ENCODE measurements at places on chromosomes 7 and 10. TPM values are rescaled to one million over a fixed set of nuclear protein-coding genes. Genes with fewer than 3 reads are reported as not detected.

DNA sequence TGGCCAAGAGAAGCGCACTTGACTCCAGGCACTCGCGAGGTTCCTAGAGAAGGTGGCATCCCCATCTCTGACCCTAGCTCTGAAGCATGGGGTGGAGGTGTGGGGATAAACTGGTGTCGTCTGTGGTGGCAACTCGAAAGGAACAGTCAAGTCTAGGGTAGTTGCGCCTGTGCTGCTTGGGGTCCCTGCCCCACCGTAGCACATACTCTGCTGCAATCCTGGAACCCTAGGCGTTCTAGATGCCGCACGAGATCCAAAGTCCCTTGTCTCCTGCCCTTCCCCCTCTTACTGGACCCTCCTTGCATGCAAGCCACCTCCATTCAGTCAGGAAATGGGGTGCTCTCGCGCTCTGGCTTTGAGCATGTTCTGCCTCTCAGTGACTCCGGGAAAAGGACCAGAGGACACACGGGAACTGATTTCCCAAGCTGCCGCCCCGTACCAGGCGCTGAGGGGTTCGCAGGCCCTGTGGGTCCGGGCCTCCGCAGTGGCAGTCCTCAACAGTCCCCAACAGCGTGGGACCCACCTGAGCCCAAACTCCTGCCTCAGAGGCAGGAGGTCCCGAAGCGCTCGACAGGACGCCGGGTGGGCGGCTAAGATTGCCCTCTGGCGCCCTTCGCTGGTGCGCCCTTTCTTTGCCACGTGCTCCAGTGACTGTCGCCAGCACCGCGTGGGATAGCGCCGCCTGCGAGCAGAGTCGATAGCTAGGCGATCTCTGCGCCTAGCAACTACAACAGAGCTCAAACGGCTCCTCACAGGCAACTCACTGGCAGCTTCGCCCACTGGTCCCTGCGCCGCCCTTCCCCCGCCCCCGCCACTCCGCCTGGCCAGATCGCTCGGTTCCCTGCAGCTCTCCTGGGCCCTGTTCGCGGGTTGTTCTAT, 452.0 kb downstream of the REEP3 start:
- no peak for DNase-seq

GRCh38 chr10:91385306-91386085, 24.6 kb upstream of the HECTD2 start:
- DNase-seq: no peak

- no peak for DNase-seq
These were observed 512.6 kb downstream of the PHTF2 start for GRCh38 chr7:78311181-78311580.

GRCh38 chr7:32948202-32948601, 9.0 kb upstream of the FKBP9 start:
- DNase-seq: no peak

DNA sequence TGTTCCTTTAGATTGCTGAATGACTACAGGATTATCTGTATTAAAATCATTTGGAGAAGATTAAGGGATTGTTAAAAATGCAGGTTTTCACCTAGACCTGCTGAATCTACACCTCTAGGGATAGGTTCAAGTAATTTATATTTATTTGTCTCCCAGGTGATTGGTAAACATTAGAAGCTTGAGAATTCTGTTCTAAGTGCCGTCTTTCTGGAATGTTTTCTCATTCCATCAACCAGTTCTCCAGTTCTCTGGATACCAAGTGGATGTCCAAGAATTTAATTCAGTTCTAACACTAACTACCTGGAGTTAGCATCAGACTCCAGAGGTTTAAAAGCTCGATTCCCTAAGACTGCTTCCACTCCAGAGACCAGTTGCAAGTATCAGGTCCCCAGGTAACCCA, 110.9 kb downstream of the PRTFDC1 start:
- no peak for DNase-seq

DNA sequence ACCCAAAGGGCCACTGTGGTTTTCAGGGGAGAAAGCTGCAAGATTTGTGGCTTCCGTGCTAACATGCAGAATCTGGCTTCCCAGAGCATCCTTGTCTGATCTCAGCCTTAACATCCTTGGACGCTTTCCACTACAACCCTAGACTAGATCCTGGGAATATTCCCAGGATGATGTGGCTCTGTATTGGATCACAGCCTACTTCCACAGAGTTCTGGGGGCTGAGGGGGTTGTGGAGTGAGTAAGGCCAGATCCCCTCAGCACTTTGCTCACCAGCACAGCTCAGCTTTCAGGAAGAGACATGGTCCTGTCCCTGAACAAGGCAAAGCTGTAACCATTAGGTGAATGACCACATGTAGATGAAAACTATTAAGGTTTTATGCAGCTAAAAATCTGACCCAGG, 241.3 kb upstream of the MYO3A start:
- DNase-seq: no peak

GRCh38 chr10:75538144-75538543, 106.7 kb downstream of the LRMDA start:
- DNase-seq: no peak

- peak; percentile 79 for DNase-seq
These were observed 627 bp downstream of the DUSP5 start for GRCh38 chr10:110498087-110498981.

Gene CACNB2
- not detected for total RNA-seq

Gene CYP26A1
- 0.44 TPM for total RNA-seq

Gene NAMPT
- 172 TPM for total RNA-seq

Gene SLC13A1
- total RNA-seq: not detected

- DNase-seq: peak; percentile 34
These were observed 22.6 kb downstream of the PLAC9 start for GRCh38 chr10:80154978-80155695.

Gene HABP2
- total RNA-seq: under 0.01 TPM

GRCh38 chr7:77696643-77697534, 630 bp downstream of the RSBN1L start:
- peak; percentile 63 for DNase-seq

DNA sequence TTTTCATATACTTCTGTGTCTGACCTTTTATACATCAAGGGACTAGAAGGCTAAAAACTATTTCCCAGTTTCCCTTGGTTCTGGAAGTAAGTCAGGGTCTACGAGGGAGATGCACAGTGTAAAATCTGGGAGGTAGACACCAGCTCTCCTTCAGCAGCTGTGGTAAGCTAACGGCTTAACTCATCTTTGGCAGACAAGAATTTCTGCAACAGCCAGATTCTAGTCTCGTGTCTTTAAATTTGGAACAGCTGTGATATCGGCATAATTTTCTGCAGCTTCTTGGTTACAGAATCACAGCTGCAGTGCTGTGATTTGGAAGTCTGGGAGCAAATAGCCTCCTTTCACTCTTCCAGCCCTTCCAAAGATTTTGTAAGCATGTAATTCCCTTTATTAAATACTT, 37.4 kb upstream of the ABCB4 start:
- no peak for DNase-seq

DNA sequence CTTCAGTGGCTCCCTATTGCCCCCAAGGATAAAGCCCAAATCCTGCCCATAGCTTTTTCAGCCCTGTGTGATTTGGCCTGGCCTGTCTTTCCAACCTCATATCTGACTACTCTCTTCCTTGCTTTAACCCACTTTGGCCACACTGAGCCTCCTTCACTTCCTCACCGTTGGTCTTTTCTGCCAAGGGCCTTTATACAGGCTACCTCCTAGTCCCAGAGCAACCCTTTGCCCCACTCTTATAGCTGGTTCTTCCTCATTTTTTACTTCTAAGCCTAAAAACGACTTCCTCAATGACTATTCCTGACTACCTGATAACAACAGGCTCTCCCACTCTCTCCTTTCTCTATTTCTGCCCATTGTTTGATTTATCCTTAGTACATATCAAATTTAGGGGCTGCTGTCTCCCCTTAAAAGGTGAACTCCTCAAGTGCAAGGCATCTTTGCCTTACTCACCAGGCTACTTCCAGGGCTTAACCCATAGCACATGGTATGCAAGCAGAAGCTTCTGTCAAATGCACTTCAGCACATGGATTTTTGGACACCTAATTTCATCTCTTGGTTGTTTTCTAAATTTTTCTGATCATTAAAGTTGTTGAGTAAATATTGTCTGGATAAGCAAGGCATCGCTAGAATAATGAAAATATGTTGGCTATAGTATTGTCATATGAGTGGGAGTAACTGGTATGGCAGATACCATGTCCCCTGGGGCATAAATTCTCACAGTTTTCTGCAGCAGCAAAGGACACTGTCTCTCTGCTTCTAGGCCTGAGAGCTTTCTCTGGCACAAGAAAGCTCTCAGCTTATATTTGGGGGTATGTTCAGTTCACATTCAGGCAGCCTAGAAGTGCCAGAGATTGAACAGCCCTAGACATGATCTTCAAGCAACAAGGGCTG, 201.5 kb upstream of the GPR26 start:
- no peak for DNase-seq

Gene MYL10
- total RNA-seq: not detected

Gene STYXL1
- 33.9 TPM for total RNA-seq

DNA sequence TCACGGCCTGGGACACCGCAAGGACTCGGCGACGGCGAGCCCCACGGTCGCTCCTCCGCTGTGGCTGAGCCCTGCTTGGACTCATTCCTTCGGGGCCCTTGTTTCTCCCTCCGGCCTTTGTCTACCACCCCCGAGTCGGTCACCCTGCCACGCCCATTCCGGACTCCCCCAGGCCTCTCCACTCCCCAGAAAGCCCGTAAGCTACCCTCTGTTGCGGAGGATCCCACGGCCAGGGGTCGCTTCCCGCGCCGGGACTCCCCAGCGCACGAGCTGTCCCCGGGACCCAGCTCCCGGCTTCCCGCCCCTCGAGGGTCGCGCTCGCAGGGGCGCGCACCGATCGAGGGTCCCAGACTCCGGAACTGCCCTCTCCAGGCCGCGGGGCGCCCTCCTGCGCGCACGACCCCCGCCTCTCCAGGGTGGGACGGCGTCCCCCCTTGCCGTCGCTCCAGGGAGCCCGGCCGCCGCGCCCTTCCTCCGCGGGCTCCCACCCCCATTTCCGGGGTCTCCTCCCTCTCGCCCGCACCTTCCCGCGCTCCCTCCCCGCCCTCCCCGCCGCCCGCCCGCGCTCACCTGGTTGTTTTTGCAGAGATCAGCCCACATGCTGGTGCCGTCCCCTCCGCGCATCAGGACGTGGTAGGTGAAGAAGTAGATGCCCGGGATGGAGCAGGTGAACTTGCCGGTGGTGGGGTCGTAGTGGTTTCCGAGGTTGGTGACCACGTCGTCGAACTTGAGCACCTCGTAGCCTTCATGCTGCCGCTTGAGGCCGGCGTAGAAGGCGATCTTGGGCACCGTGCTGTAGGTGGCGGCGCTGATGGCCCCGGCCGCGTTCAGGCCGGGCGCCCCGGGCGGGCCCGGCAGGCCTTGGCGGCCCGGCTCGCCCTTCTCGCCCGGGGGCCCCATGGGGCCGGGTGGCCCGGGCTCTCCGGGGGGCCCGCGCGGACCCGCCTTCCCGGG, 1.5 kb downstream of the C1QL3 start:
- no peak for DNase-seq

- DNase-seq: no peak
These were observed 109.1 kb downstream of the C10orf90 start for GRCh38 chr10:126561294-126561920.

- DNase-seq: no peak
These were observed 236.5 kb downstream of the SKAP2 start for GRCh38 chr7:26627891-26628341.

Gene PILRB
- total RNA-seq: 5.2 TPM

Measured in lung microvascular endothelial cell (primary cell).